Stimulated activated CD8-positive, alpha-beta memory T cell treated with anti-CD3 and anti-CD28 coated beads, Interleukin-15, amount 100 ng/mL, for 48 hours (primary cell): ENCODE measurements at places on chromosomes 5 and 9.

DNA sequence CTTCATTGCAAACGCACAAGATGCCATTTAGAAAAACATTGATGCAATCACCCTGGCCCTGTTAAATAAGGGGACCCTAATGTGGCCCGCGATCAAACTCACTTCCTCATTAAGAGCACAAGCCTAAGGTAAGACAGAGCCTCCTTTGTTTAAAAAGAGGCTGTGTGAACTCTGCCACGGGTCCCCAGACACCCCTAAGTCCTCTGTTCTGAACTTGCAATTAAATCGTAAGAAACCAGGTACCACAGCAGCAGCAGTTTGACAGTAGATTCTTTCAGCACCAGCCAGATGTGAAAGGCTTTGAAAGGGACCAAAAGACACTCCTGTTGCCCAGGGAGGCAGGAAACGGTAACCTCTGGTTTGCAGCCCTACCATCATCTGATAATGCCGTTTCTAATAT, 346.3 kb downstream of the TMEM167A start:
- DNase-seq, result no peak

DNA sequence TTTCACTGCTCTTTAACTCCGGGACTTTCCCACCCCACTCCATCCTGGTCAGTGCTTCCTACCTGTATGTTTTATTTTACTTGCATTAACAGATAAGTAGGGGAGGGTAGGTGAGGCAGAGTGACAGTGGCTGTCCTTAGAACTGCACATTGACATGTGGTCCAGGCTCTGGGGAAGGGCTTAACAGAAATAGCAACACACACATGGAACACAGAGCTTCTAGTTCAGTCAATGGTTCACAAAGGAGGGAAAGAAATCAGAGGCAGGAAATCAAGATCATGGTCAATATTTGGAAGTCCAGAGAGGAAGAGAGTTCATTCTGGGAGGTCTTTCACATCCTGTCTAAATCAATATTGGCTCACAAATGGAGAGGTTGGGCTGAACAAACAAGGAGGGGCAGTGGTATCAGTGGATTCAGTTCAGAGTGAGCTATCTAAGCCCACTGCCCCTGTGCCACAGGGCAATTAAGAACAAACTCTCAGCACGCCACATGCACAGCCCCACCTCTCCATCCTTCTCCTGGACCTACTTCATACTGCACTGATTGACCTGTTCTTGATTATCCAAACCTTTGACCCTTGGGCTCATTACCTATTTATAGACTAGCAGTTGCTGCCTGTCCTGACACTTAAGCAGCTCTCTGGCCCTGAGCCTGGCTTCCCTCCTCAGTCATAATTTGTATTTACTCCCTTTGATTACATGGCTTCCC, 6.2 kb upstream of the VPS13A start:
- no peak for DNase-seq

DNA sequence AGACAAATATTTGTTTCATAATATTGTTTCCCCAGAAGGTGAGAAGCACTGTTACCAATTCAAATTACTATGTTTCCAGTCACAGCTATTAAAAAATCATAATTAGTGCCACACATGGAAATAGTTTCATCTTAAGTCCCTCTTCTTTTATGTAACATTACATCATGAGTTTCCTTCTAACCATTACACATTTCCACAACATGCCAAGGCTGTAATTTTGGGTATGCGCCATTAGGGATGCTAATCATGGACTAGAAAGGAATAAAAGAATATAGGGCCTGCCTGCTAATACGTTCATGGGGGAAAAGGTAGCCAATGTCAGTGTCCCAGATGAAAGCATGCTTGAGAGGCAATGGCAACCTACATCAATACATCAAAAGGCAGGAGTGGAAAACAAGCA, 142.5 kb upstream of the LPAR1 start:
- no peak for DNase-seq

DNA sequence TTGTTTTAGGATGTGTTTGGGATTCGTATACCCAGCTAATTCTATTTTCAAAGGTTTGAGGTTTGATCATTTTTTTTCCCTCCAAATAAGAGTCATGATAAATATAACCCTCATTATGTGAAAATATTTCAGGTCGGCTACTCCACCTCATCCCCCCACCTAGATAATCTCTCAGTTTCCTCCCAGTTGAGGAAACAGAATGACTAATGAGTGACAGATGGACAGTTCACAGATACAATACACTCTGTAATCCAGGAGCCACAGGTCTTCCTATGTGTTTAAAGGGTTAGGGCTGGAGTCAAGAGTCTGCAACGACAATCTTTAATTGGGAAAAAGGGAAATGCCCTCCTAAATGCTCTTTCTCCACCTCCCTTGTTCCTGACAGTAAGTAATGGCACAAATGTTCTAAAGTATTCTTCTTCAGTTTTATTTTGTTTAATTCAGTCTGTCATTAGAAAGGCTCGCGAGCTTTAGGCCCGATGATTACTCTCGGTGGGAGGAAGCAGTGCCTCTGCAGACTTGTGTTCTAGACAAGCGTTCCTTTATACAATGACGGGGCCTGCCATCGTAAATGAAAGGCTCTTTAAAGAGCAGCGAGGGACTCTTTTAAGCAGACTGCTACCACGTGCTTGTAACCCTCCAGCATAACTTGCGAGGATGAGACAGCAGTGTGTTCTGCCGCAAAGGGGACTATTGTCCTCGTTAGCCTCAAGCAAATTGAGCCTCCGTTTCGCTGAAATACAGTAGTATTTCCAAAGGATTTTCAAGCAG, 69.0 kb downstream of the MEF2C start:
- no peak for DNase-seq

DNA sequence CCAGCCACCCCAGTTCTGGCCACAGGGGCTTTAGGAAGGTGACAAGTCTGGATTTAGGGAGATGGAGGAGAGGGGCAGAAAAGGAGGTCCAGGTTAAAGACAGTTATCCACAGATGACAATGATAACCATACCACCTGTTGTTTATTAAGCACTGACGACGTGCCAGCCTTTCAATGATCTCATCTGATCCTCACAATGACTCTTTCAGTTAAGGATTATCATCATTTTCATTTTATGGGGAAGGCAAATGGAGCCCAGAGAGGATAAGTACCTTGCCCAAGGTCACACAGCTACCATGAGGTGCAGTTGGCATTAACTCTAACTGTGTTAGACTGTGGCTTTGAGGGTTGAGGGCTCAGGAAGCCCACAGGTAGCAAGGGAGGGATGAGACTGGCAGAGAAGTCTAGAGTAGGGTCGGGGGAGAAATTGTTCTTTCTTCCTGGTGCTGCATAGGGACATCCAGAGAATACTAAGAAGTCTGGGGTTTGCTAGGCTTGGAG, 21.5 kb upstream of the JADE2 start:
- no peak for DNase-seq

DNA sequence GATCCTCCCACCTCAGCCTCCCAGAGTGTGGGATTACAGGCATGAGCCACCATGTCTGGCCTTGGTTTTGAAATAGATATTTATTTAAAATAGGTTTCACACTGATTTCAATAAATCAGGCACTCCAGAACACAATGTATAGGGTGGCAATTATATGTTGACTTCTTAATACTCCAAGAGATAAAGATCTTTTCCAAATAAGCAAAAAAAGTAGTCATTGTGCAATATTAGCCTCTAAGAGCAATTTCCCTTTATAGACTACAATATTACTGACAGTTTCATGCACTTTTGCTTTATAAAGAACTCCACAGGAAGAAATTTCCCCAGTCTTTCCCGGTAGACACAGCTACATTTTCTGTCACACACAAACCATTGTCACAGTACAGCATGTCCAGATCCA, 23.4 kb upstream of the RUFY1 start:
- no peak for DNase-seq

DNA sequence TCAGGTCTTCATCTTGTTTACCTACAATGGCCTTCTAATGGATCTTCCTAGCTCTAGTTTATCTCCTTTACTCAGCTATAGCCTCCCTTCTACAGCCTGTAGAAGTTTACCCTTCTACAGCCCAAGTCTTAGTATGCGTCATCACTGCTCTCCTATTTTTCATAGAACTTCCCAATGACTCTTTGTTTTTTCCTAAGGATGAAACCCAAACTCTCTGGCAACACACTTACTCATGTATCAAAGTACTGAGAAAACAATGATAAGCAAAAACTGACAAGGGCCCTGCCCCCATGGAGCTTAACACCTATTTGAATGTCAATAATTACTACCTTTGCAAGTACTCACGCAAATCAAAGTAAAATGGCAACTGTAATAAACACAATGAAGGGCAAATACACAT, 33.7 kb downstream of the LEAP2 start:
- no peak for DNase-seq

DNA sequence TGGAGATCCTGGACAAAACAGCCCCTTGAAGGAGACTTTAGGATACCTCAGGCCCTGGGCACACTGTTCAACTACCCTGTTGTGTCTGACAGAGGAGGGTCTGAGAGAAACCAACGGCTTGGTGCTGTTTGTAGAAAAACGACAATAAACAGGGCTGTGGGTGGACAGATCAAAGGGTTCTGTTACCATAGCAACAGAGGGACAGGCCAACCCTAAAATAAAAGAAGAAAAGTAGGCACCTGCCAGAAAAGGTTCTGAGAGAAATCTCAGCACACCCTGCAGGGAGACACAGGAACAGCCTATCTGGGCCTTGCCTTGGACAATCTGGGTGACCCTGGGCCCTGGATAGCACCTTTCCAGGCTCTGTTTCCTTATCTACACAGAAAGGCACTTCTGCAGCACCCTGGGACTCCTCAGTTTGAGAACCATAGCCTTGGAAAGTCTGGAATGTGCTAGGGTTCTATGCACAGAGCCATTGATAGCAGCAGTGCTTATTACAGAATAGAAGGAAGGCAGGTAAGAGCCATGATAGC, 104.8 kb upstream of the TBC1D2 start:
- no peak for DNase-seq

- no peak for DNase-seq
Measured at GRCh38 chr5:167049043-167049663, 1242.3 kb upstream of the WWC1 start.

DNA sequence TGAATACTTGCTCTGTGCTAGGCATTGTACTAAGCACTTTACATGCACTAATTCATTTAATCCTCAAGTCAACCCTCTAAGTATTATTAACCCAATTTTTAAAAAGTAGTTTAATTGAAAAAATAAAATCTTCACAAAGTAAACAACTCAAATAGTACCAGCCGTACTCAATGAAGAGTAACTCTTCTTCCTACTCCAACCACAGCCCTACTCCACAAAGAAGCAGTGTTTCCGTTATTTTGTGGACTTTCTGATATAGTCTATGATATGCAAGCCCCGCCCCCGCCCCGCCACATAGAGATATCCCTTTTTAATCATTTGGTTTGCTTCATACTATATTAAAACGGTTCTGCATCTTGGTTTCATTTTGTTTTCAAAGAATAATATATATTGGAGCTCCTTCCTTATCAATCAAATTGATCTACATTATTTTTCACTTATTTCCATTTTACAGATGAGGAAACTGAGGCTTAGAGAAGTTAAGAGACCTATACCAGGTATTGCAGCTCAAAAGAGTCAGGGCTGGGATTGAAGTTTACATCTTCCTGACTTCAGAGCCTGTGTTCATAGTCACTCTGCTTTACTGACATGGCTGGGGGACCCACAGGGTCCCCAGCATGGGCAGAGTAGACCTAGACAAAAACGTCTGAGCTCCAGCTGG, 78.6 kb downstream of the PCDH1 start:
- no peak for DNase-seq

DNA sequence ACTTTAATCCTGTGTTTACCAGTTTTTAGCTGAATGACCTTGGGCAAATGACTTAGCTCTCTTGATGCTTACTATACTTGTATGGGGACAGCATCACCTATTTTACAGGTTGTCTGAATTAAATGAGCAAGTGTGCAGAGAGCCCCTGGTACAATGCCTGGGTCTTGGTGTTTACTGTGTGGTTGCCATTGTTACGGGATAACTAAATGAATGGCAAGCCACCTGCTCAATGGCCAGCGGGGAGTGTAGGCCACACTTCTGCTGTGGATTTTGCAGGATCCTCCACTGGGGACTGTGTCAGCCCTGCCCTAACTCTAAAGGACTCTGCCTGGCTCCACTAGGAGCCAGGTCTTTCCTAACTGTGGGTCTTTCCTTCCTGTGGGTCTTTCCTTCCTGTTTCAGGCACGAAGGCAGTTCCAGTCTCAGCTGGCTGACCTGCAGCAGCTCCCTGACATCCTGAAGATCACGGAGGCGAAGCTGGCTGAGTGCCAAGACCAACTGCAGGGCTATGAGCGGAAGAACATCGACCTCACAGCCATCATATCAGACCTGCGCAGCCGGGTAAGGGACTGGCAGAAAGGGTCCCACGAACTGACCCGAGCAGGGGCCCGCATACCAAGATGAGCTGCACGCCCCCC, 10.3 kb upstream of the GLE1 start:
- DNase-seq, result no peak

- no peak for DNase-seq
Measured at GRCh38 chr5:40683305-40683704, 3.6 kb downstream of the PTGER4 start.

GRCh38 chr5:58074222-58074621, 385.7 kb downstream of the PLK2 start:
- no peak for DNase-seq

GRCh38 chr9:109269839-109270238, 51.0 kb downstream of the EPB41L4B start:
- DNase-seq, result no peak

DNA sequence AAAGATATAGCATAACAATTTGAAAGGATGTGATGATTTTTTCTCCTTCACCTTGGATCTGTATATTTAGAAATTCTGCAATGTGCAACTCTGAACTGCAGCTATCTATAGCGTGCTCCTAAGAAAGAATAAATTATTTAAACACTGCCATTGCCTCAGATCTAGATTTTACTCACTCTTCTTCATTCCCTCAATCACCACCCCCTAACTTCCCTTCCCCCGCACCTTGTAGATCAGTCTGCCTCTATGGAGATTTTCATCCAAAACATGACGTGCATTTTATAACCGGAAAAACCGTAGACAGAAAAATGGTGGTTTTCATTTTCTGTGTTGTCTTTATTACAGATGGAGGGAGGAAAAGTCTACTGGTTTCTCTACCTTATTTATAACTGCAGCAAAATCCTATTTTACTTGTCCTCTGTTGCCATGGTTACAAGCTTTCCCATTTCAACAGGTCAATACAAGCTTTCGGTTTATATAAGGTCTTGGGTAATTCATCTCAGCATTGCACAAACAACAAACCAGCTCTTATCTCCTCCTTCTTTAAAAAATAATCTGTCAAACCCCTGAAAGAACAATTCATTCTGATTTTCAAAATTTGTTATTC, 480.0 kb downstream of the TAF11L14 start:
- no peak for DNase-seq

GRCh38 chr5:102591650-102592049, 92.8 kb upstream of the SLCO6A1 start:
- no peak for DNase-seq

DNA sequence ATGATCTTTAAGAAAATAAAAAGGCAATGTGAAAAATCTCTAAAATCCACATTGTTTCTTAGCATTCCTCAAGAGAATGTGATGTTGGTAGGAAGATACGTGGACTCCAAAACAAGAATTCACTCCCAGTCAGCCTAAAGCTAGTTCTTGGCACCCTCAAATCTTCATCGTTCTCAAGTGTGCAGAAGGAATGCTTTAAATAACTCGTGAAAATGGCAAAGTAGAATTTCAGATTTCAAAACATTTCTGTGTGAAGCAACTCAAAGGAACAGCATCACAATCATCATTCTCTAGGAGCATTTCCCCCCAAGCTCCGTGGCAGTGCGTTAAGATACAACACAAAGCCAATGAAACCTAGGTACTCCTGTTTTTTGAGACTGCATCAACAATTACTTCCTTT, 185.1 kb upstream of the DMAC1 start:
- no peak for DNase-seq

- no peak for DNase-seq
Measured at GRCh38 chr9:127873223-127873691, 4.2 kb downstream of the AK1 start.

- no peak for DNase-seq
Measured at GRCh38 chr5:86330736-86331135, 287.0 kb upstream of the COX7C start.
